ENCODE measurements at places on chromosomes 1 and 21.
A peak's percentile ranks its signal among the peaks of the same experiment; 100 is the strongest.

DNA sequence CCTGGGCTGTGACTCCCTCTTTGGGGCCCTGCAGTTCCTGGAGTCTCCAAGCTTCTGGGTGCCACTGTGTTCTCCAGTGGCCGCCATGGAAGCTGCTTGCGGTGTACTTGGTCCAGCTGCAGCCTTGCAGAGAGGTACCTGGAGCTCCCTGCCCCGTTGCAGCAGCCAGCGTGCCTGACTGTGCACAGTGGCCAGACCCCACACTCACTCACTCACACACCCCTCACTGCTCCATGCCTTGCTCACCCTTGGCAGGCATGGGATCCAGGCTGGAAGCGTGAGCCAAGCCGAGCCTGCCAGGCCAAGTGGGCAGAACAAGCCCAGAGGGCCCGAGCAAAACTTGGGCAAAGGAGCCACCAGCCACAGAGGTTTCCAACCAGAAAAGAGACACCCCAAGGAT, 43.0 kb downstream of the MATN1 start:
- no peak for DNase-seq

GRCh38 chr1:26542771-26543451, 13.3 kb downstream of the RPS6KA1 start:
- peak; percentile 38 for DNase-seq

- no peak for DNase-seq
Observed at GRCh38 chr1:15141935-15142539, 11.5 kb upstream of the TMEM51 start.

GRCh38 chr1:162497104-162497722, 405 bp upstream of the UHMK1 start:
- no peak for DNase-seq

DNA sequence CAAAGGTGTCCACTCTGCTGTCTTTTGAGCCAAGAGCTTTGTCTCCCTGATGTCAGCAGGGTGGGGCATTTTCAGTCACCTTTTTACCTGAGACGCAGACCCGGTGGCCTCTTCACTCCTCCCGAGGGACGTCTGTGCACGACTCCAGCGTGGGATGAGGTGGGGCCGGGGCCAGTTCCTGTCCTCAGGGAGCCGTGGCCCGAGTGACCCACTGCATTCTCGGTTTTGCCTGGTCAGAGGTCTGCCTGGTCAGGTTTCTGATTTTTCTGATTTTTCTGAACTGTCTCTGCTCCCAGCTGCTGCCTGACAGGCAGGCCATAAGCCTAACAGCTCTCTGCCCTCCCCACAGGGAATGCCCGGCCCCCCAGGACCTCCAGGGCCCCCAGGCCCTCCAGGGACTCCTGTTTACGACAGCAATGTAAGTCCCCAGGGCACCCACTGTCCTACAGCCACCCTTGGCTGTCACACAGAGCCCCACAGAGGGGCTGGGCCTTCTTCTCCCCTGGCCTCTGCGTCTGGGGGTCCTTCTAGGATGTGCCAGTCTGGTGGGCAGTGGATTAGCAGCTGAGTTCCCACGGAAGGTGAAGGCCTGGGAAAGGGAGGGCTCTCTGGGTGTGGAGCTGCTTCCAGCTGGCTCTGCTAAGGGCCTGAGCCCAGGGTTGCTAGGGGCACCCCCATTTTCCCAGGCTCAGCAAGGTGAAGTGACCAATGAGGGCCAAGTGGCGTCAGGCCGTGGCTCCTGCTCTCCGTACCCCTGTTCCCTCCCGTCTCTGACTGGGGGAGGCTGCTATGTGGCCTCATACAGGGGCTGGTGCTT, 45.9 kb downstream of the SLC19A1 start:
- DNase-seq: no peak

DNA sequence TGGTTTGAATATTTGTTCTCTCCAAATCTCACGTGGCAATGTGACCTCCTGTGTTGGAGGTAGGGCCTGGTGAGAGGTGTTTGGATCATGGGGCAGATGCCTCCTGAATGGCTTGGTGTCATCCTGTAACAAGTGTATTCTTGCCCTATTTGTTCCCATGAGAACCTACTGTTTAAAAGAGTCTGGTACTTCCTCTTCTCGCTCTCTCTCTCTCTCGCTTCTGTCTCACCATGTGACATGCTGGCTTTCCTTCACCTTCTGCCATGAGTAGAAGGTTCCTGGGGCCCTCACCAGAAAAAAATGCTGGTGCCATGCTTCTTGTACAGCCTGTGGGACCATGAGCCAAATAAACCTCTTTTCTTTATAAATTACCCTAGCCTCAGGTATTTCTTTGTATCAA, 8.4 kb upstream of the PAXBP1 start:
- DNase-seq: no peak

GRCh38 chr21:34781526-34781925, 112.7 kb downstream of the CLIC6 start:
- no peak for DNase-seq

- no peak for DNase-seq
Observed at GRCh38 chr21:28875078-28875477, 117.6 kb downstream of the LTN1 start.

DNA sequence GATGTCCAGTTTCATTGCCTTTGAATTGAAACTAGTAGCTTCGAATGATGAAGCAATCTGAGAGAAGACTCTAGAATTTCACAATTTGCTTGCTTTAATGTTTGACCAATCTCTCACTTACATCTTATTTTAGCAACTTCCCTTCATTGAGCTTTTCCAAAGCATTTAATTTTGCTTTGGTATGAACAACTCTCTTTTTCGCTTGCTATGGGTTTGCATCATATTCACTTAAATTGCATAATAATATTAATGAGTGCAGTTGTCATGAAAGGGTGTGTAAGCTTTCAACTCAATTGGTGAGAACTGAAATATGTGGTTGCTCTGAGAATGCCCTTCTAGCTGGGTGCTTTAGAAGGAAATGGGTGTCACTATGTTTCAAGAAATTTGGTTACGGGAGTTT, 309.2 kb downstream of the HLX start:
- DNase-seq: no peak

DNA sequence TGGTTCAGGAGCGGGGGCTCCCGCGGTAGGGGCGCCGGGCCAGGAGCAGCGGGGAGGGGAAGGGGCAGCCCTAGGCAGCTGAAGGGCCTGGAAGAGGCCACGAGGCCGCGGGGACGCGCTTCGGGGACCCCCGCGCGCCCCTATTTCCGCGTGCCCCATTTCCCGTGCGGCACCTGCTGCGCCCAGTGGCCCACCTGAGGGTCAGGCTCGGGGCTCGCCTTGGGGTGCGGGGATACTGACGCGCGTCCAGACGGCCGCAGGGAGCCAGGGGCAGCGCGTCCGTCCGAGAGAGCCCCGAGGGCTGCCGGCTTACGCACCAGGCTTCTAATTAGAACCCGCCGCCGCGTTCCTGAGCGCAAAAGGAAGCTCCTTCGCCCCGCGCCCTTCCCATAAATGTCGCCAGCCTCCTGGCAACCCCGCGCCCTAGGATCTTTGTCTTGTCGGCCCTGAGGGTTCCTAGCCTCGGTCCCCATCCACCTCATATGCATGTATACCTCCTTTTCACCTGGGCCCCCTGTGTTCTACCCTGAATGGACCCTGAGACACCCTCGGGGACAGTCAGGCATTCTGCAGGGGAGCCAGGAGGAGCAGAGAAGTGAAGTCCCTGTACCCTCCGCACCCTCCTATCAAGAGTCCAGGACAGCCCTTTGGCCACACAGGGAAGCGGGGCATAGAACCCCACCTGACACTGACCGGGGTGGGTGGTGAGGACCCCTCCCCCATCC, 1.8 kb downstream of the WNT3A start:
- peak; percentile 25 for DNase-seq

DNA sequence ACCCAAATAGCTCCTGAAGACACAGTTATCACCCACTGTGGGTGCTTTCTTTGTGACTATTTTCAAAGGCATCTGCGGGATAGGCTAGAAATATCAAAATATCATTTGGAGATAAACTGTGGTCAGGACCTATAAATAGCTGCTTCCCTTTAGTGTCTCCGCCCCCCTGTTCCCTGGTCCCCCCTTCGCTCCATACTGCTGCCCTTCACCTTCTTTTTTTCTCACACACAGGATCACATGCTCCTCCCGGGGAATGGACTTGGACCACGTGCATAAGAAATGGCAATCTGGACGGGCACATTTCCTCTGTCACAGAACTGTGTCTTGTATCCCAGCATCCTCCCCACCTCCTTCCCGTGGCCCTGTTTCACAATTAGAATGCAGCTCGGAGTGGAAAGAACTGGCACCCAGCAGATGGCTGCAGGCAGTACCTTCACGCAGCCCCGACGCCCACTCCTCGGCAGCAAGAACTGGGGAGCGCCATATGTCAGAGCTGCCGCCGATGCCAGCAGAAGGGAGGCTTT, 68.8 kb upstream of the SSX2IP start:
- DNase-seq: no peak

- DNase-seq: no peak
Observed at GRCh38 chr21:28669321-28669720, 323.4 kb downstream of the LTN1 start.

DNA sequence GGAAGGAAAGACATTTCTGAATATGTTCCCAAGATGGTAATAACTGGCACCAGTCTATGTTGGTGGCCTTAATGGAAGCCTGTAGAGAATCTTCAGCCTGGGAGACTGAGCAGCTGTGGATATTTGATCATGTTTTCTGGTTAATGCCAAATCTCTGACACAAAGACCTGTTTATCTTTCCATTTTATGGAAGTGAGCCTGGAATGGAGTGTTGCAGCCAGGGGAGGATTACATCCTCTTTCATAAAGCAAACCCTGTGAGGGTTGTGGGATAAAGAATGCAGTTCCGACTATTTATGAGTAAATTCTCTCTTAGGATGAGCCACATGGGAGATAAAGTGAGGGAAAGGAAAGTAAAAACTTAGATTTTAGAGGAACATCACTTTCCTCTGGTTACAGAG, 144.1 kb downstream of the PCP4 start:
- DNase-seq: no peak

DNA sequence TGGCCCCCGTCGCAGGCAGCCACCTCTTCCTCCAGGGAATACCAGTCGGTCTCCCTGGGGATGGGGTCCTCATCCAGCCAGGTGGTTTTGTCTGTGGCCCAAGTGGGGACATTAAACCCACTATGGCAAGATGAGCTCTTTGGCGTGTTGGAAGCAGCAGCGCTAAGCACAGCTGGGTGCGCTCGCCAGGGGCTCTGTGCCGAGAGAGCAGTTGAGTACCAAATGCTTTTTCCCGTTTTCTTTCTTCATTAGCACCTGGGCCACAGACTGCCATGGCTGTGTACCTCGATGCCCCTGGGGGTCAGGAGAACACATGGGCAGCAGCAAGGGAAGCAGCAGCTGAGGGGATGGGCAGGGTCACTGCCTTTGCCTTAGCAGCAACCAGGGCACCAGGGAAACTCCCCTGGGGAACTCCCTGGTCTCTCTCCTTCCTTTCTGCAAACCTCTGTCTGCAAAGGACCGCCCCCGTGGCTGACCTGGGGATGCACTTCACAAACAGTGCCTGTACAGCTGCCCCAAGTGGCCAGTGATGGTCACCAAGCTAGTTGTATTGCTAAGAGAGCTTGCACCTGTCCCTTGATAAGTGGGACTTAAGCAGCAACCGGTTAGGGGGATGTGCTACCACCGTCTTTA, 31.1 kb downstream of the EDARADD start:
- DNase-seq: peak; percentile 85

- DNase-seq: no peak
Observed at GRCh38 chr21:38363693-38364092, 106.9 kb downstream of the KCNJ15 start.

- DNase-seq: no peak
Observed at GRCh38 chr1:178573330-178573729, 60.4 kb downstream of the TEX35 start.

GRCh38 chr1:221994274-221994698, 252.4 kb upstream of the DUSP10 start:
- peak; percentile 31 for DNase-seq

GRCh38 chr1:118101515-118101844, 83.5 kb downstream of the SPAG17 start:
- no peak for DNase-seq

DNA sequence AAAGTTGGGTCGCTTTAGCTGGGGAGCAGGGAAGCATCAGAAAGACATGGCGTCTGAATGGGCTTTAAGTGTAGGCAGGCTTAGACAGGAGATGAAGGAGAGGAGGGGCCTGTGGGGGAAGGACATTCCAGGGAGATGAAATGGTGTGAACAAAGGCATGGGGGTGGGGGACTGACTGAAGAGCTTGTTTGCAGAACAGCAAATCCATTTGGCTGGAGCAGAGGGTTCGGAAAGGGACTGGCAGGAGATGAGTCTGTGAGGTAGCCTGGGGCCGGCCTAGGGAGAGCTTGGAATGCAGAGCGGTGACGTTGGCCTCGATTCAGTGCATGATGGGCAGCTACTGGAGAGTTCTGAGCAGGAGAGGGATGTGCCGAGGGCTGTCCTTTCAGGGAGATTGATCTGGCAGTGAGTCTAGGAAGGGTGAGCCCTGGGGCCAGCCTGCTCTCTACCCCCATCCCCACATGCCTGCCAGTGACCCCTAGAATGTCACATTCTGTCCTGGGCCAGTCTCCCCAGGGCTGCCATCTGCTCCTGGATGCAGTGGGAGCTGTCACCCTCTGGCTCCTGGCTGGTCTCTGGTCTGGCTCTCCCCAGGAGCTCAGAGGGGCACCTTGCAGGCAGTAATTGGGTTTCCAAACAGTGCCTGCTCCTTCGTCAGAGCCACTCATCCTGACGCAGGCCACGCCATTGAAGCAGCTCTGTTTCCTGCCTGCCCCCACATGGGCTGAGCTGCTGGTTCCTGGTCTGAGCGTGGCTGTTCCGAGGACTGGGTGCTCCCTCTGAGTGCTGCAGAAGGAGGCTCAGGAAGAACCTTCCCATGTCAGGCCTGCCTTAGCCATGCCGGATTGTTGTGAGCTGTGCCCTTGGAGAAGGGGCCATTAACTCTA, 22.3 kb upstream of the TMEM222 start:
- no peak for DNase-seq

DNA sequence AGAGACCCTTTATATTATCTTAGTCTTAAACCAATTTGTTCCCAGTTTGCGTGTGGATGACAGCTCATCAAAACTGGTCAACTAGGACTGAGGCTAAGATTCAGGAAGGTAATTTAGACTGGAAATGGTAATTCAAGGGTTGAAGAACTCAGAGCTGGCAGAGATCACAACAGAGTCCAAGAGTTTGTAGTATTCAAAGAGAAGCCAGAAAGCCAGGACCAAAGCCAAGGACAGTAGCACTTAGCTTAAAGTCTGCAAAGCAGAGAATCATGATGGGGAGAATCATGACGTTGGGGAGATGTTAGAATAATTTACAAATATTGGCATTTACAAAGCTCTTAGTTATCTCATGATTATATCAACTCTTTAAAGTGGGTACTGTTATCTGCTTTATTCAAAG, 32.6 kb downstream of the RNF11 start:
- DNase-seq: no peak

DNA sequence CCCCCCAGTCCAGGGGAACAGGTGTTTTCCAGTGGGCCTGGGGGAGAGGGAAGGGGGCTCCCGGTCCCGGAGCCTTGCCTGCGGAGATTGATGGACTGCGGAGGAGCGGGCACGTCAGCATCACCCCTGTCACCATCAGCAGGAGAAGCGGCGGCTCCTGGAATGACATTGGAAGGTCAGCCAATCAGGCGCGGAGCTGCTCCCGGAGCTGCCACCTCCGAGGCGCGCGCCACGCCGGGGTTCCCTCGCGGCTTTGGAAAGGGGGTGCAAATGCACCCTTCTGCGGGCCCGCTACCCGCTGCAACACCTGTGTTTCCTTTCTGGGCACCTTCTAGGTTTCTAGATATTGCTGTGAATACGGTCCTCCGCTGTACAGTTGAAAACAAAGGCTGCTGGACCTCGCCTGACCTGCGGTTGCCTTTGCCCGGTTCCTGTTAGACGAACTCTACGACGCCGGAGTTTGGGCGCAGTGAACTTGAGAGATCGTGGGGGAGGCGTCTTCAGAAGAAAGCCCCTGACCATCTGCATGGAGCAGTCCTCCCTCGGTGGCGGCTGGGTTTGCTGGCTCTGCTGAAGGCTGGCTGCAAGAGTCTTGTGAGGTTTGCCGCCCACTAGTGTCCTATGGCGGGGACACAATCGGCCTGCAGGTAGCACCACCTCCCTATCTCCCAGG, 5.3 kb downstream of the DSCAM start:
- no peak for DNase-seq

All from GM10248 (cell line).